ENCODE measurements at places on chromosomes 5 and 9. TPM values are rescaled to one million over a fixed set of nuclear protein-coding genes. Genes with fewer than 3 reads are reported as not detected.

Gene MAMDC4
- total RNA-seq: 19.1 TPM

Gene PCDHGC4
- not detected for total RNA-seq

Gene COL15A1
- total RNA-seq: not detected

Gene MEIKIN
- total RNA-seq: not detected

DNA sequence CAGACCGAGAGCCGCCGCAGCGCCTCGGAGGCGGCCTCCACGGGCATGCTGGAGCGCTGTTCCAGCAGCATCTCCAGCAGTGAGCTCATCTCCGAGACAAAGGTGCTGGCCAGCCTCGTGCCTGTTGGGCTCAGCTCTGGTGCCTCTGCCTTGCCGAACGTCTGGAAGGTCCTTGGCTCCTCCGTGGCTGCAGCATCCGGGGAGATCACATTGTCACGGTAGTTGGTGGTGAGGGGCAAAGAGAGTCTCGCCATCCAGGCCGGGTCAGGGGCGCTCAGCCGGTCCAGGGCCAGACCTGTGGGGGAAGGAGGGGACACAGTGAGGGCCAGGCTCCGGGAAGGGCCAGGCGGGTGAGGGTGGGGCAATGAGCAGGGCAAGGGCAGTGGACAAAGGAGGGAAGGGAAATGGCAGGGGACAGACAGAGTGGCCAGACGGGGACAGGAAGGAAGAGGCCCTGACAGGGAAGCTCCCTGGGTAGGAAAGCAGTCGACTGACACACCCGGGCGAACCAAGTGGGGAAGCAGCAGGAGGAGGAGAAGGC, 12.4 kb downstream of the PCDH12 start:
- no peak overlapping the region for H3K27ac ChIP-seq
- DNase-seq: no peak

DNA sequence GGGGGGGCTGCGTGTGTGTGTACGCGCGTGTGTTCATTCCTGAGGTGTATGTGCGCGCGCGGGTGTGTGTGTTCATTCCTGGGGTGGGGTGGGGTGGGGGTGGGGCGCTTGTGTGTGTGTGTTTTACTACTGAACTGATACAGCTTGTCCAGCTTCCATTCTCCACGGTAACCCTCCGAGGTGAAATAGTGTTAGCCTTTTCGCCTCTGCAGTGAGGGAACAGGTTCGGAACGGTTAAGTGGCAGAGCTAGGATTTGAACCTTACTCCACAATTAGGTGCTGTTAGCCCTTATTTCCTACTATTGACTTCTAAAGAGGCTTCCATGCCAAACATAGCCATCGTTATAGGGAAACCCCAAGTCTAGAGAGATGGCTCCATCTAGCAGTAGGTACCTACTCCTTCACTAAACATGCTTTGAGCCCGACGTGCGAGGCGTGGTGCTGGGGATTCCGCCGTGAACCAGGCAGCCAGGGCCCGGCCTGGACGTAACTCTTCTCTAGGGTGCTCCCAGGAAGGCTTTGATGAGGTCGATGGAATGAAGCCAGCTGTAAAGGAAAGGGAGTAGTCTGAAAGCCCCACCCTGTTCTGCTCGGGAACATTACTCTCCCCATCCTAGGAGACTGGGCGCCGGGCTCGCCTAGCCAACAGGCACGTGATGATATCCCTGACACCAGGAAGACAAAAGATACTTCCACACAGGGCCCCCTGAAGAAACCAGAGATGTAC, 782 bp upstream of the SKP1 start:
- DNase-seq: no peak
- H3K27ac ChIP-seq: peak overlapping the region; percentile 94
- peaks cover 12% of the 10 kb centered on the region for H3K36me3 ChIP-seq
- H3K27me3 ChIP-seq: no peaks in the 10 kb centered on the region

GRCh38 chr5:115398719-115399118, 102.3 kb upstream of the CCDC112 start:
- no peak overlapping the region for H3K4me3 ChIP-seq
- no peak for DNase-seq
- H3K27ac ChIP-seq: no peak overlapping the region
- H3K4me1 ChIP-seq: no peaks in the 10 kb centered on the region

- no peaks in the 10 kb centered on the region for H3K27me3 ChIP-seq
- no peak for DNase-seq
Observed at GRCh38 chr9:131330814-131331600, 41.5 kb downstream of the PLPP7 start.

DNA sequence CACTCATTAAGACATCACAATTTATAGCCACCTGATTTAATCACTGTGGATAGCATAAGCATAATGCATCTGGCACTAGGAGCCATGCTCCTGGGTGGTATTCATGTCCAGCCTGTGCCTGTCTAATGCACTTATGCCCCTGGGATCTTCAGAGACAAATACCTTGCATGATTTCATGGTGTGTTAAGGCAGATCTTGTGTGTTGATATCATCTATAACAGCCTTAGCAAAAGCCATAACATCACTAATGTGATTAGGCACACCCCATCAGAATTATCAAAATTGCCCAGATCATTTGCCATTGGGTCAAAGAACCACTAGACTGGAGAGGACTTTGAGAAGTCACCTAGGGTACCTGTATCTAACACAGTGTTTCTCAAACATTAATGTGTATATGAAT, 43.7 kb upstream of the SELENOP start:
- no peak for DNase-seq
- no peaks in the 10 kb centered on the region for H3K36me3 ChIP-seq

DNA sequence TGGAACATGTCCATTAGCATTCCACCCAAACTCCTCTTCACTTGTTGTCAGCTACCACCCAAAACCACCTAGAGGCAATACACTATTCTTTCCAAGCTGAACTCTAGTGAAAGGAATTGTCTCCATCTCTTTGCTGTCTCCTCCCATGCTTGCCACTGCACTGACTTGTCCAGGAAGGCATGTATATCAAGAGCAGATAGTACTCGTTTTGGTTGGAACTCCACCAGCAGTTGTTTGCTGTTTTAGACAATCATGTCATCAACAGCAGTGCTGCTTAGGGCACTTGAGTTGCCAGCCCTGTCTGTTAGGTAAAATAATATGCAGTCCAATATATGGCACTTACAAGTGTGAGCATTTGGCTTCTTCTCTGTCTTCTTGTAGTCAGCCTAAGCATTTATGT, 80.0 kb upstream of the SAP30L start:
- H3K36me3 ChIP-seq: no peaks in the 10 kb centered on the region
- no peak overlapping the region for H3K27ac ChIP-seq
- no peak for DNase-seq

DNA sequence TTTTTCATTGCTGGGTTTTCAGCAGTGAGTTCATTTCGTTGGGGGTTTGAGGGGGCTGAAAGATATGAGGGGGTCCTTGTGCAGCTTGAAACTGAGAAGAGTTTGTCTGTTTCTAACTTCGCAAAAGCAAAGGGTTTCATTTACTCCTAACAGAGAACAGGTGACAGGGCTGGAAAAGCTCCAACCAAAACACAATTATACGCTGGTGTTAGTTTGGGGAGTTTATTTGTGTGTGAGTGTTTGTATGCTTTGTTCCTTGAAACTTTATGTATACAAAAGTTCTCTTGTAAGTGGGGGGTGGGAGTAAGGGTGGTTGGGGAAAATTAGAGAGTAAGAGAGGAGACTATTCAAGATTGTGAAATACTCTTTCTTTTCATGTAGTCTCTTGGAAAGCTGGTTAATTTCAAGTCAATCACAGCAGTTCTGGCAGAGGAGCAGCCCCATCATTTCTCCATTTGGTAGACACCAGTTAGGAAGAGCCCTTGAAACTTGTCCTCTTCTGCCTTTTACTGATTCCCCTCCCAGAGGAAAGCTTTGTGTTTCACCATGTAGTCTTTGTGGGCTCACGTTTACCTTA, 881 bp downstream of the TNFAIP8 start:
- H3K27me3 ChIP-seq: no peaks in the 10 kb centered on the region
- peak overlapping the region; percentile 97 for H3K27ac ChIP-seq
- H3K36me3 ChIP-seq: peaks cover 67% of the 10 kb centered on the region
- H3K4me3 ChIP-seq: peak overlapping the region; percentile 98

DNA sequence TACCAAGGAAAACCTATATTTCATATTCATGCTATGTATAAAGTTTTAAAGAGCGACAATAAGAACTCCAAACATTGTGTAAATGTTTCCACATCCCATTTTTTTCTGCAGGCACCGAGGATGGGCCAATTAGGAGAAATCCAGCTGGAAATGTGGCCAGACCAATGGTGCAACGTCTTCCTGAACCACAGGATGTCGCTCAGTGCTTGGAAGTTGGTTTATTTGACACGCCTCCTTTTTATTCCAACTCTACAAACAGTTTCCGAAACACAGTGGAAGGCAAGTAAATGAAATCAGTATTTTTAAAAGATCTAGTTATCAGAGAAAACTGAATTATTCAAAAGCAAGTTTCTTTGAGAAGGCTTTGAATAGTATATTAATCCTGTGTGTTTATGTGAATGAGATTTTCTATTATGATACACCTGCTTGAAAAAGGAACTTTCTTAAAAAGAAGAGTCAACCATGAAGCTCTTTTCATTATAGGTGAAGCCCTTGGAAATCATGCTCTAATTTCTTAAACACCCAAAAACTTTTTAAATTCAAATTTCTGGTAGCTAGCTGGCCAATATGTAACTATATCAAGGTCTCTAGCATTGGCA, 9.1 kb downstream of the TYRP1 start:
- DNase-seq: no peak
- no peaks in the 10 kb centered on the region for H3K36me3 ChIP-seq
- no peaks in the 10 kb centered on the region for H3K27me3 ChIP-seq
- no peak overlapping the region for H3K4me3 ChIP-seq

- no peaks in the 10 kb centered on the region for H3K27me3 ChIP-seq
- H3K4me3 ChIP-seq: peak within 1 kb of the TSS; percentile 51
- peak; percentile 74 for DNase-seq
- no peak within 1 kb of the TSS for H3K27ac ChIP-seq
Observed at GRCh38 chr9:127930231-127931091, at the start of gene PIP5KL1. PIP5KL1 (minus strand) TSS chr9:127930777; CDS start chr9:127930752, 25 bp downstream.

GRCh38 chr9:96680812-96681499, 25.8 kb upstream of the PRXL2C start:
- no peak for DNase-seq
- no peaks in the 10 kb centered on the region for H3K36me3 ChIP-seq
- H3K4me1 ChIP-seq: no peaks in the 10 kb centered on the region
- H3K4me3 ChIP-seq: no peak overlapping the region
- peaks cover 3% of the 10 kb centered on the region for H3K27me3 ChIP-seq

Measured in activated CD8-positive, alpha-beta T cell treated with anti-CD3 and anti-CD28 coated beads for 36 hours (primary cell).